Karpas-422 (cell line): ENCODE measurements at places on chromosomes 16 and 17. TPM values are rescaled to one million over a fixed set of nuclear protein-coding genes. Genes with fewer than 3 reads are reported as not detected.
A peak's percentile ranks its signal among the peaks of the same experiment; 100 is the strongest.

DNA sequence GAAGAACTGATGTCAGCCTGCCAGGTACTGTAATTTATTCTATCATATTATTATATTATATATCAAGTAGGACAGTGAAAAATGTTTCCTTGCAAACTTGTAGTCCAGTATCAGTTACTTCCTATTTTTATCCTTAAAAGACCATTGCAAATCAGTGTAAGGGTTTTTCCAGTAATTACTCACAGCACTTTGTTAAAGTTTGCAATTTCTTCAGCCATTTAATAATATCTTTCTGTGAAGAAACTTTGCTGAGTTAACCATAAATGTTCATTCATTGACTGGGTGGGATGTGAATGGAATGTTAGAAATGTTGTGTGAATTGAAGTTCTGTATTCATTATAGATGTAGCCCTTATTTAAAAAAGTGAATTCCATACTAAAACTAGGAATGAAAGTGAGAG lies 26.7 kb downstream of the HAPSTR1 start:
- no peaks in the 10 kb centered on the region for H3K27me3 ChIP-seq
- H3K36me3 ChIP-seq, result peaks cover 45% of the 10 kb centered on the region
- no peak overlapping the region for H3K4me3 ChIP-seq
- no peak for DNase-seq
- H3K4me1 ChIP-seq, result peaks cover 15% of the 10 kb centered on the region
- H3K27ac ChIP-seq, result no peak overlapping the region

GRCh38 chr17:42781639-42782165 lies 1.3 kb downstream of the WNK4 start:
- H3K27me3 ChIP-seq, result no peaks in the 10 kb centered on the region
- H3K4me3 ChIP-seq, result no peak overlapping the region
- no peaks in the 10 kb centered on the region for H3K4me1 ChIP-seq
- no peak overlapping the region for H3K27ac ChIP-seq

DNA sequence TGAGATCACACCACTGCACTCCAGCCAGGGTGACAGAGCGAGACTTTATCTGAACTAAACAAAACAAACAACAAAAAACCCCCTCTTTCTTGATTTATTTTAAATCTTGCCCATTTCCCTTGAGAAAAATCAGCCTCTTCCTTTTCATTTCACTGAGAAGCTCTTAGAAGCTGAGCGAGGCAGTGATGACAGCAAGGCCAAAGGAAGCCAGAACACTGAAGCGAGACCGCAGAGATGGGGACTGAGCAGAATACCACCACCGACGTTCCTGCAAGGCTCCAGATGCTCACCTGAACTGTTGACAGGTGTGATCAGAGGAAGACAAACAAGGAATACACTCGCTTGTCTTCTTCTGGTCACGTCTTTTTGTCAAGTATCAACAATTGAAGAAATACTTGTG lies 30.5 kb upstream of the IRF8 start:
- H3K4me3 ChIP-seq, result no peak overlapping the region
- no peak for DNase-seq
- no peaks in the 10 kb centered on the region for H3K36me3 ChIP-seq
- H3K27ac ChIP-seq, result no peak overlapping the region

IGF2BP1 gene
- total RNA-seq, result not detected in 2 replicates

DNA sequence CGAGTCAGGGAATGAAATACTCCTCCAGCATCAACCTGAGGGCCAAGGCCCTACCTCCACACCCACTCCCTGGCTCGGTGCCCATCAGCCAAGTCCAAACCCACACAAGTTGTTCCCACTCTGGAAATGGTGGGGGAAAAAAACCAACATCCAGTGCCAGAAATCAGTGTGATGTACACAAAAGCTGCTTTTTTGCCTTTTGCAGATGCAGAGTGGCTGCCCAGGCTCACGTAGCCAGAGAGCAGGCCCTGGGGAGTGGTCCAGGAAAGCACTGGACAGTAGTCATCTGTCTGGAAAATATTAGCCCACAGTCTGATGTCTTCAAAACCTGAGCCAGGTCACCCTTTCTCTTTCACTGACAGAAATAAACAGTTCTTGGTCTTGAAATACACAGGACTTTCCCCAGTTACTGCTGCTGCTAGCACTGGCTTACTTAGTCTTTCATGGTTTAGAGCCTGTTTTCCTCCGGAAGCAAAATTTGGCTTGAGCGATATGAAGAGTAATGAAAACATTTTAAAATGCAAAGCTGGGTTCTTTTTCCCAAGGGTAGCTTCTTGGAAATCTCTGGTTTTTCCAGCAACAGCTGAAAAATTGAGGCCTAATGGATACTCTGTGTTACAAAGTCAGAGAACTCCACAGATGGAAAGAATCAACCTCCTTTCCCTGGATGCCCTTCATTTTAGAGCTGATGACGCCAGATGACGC lies 18.2 kb upstream of the NOS2 start:
- no peaks in the 10 kb centered on the region for H3K27me3 ChIP-seq
- no peak overlapping the region for H3K27ac ChIP-seq
- H3K36me3 ChIP-seq, result no peaks in the 10 kb centered on the region
- no peaks in the 10 kb centered on the region for H3K4me1 ChIP-seq
- DNase-seq, result no peak

- DNase-seq, result no peak
- H3K27me3 ChIP-seq, result no peaks in the 10 kb centered on the region
- no peak overlapping the region for H3K27ac ChIP-seq
- H3K4me1 ChIP-seq, result no peaks in the 10 kb centered on the region
- H3K36me3 ChIP-seq, result no peaks in the 10 kb centered on the region
Measured at GRCh38 chr16:10667239-10667638, 27.5 kb downstream of the TEKT5 start.

MPV17L gene
- total RNA-seq, result not detected in 2 replicates

RAB37 gene
- 0.07 TPM in 1 of 2 replicates, not detected in the other for total RNA-seq

- no peak overlapping the region for H3K27ac ChIP-seq
- no peak for DNase-seq
- H3K4me3 ChIP-seq, result no peak overlapping the region
- H3K4me1 ChIP-seq, result no peaks in the 10 kb centered on the region
- no peaks in the 10 kb centered on the region for H3K36me3 ChIP-seq
Measured at GRCh38 chr16:75526032-75526790, 9.7 kb downstream of the CHST5 start.

CD300A gene
- not detected in 2 replicates for total RNA-seq

- DNase-seq, result peak; percentile 90
- no peak overlapping the region for H3K4me3 ChIP-seq
- H3K4me1 ChIP-seq, result no peaks in the 10 kb centered on the region
Measured at GRCh38 chr16:71542377-71542776, 16.2 kb downstream of the CHST4 start.

DNA sequence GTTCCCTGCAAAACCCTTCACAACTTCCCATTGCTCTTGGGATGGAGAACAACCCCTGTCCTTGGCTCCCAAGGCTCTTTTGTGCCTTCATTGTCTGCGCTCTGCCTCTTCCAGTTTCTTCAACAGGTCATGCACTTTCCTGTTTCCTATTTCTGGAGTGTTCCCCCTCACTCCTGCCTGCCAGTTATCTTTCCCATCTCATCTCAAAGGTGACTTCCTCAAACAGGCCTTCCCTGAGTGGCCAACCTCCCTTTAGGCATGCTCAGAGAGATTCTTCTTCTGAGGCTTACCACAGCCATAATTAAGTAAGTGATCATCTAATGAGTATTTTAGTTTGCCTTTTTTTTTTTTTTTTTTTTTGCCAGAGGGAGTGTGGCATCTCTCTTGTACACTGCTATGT lies 2.9 kb upstream of the CYLD start:
- H3K36me3 ChIP-seq, result no peaks in the 10 kb centered on the region
- H3K4me1 ChIP-seq, result peaks cover 18% of the 10 kb centered on the region
- H3K4me3 ChIP-seq, result no peak overlapping the region
- no peaks in the 10 kb centered on the region for H3K27me3 ChIP-seq
- no peak overlapping the region for H3K27ac ChIP-seq

MARVELD3 gene
- not detected in 2 replicates for total RNA-seq

- H3K4me3 ChIP-seq, result no peak overlapping the region
- no peaks in the 10 kb centered on the region for H3K27me3 ChIP-seq
- no peak for DNase-seq
Measured at GRCh38 chr16:63050391-63050790, 1014.2 kb upstream of the CDH8 start.

DNA sequence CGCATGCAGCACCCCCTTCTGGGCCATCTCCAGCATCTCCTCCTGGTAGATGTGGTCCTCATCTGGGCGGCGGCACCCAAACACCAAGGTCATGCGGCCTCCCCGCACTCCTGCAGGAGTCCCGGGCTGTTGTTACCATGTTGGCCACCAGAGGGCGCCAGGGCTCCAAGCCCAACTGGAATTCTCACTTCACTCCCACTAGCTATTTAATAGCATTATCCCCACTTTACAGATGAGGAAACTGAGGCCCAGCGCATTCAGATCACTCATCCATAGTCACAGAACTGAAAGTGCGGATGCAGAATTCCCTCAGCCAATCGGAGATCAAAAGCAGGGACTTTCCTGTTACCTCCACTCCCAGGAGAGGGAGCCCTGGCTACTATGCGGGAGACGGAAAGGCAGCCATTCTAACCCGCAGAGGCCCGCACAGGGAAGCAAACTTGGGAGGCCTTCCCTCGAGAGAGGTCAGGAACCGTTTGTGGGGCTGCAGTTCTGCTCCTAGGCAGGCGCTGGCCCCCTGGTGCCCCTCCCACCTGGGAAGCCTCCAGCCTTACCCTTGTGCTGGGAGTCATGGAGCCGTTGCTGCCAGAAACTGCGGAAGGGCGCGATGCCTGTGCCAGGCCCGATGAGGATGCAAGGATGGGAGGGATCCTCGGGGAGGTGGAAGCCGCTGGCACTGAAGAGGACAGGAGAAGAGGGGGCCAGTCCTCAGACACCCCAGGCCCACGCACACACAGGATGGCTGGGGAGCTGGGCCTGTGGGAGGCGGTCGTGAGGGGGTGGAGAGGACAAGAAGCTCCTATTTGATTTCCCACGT lies 40.1 kb downstream of the NOS2 start:
- H3K27ac ChIP-seq, result no peak overlapping the region
- H3K4me3 ChIP-seq, result no peak overlapping the region
- H3K4me1 ChIP-seq, result no peaks in the 10 kb centered on the region

DNA sequence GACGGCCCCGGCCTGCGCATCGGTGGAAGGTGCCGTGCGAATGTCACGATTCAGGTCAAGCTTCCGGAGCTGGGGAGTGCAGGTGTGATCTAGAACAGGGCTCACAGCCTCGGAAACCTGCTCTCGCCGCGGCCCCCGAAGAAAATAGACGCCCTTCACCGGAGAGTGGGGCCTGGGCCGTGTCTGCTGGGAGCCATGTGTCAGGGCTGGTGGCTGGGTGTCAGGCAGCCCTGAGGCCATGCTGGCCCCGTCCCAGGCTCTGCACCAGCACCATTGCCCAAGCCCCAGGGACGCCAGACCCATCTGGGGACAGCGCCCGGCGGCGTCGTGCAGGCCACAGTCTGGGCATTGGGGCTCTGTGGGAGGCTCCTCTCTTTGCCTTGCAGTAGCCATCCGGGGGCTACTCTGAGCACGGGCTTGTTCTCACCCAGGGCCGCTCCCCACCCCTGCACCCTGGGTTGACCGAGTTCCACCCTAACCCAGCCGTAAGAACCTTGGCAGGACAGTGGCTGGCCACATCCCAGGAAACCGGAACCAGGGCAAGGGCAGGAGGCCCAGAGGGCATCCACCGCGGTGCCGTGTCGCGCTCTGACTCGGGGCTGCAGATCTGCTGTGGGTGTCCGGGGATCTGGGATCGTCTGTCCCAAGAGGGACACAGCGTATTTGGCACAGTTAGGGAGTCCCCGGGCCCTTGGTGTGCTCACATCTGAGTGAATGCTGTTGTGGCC lies 5.3 kb upstream of the NUDT16L1 start:
- H3K36me3 ChIP-seq, result no peaks in the 10 kb centered on the region
- H3K27me3 ChIP-seq, result no peaks in the 10 kb centered on the region
- DNase-seq, result no peak
- no peak overlapping the region for H3K4me3 ChIP-seq

GRCh38 chr17:73820686-73821448 lies 176.6 kb upstream of the SDK2 start:
- no peaks in the 10 kb centered on the region for H3K27me3 ChIP-seq
- no peak overlapping the region for H3K4me3 ChIP-seq
- DNase-seq, result peak; percentile 58
- H3K36me3 ChIP-seq, result no peaks in the 10 kb centered on the region
- H3K27ac ChIP-seq, result no peak overlapping the region

- no peak overlapping the region for H3K27ac ChIP-seq
- peaks cover 25% of the 10 kb centered on the region for H3K4me1 ChIP-seq
- peaks cover 9% of the 10 kb centered on the region for H3K36me3 ChIP-seq
Measured at GRCh38 chr16:89102041-89102471, 8.4 kb downstream of the ACSF3 start.

DNA sequence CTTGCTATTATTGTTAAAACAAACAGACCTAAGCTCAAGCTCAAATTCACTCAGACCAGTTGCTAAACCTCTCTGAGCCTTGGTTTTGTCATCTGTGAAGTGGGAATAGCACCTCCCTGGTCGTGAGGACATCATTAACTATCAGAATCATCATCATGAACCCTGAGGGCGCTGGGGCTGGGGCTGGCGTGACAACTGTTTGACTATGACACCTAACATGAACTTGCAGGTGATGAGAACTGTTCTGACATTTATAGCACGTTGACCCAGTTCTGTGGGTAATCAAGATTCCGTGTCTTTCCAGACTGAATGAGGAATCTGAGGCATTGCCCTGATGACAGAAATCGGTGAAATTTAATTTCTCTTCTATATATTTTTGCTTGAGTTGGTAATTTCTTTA lies 71.3 kb upstream of the CDH5 start:
- no peak for DNase-seq
- no peaks in the 10 kb centered on the region for H3K36me3 ChIP-seq
- no peaks in the 10 kb centered on the region for H3K27me3 ChIP-seq
- H3K4me1 ChIP-seq, result no peaks in the 10 kb centered on the region
- H3K4me3 ChIP-seq, result no peak overlapping the region

- H3K4me3 ChIP-seq, result no peak overlapping the region
- H3K27me3 ChIP-seq, result no peaks in the 10 kb centered on the region
- no peak for DNase-seq
- H3K4me1 ChIP-seq, result no peaks in the 10 kb centered on the region
- no peaks in the 10 kb centered on the region for H3K36me3 ChIP-seq
Measured at GRCh38 chr16:23072084-23072599, 77.1 kb downstream of the USP31 start.

DNA sequence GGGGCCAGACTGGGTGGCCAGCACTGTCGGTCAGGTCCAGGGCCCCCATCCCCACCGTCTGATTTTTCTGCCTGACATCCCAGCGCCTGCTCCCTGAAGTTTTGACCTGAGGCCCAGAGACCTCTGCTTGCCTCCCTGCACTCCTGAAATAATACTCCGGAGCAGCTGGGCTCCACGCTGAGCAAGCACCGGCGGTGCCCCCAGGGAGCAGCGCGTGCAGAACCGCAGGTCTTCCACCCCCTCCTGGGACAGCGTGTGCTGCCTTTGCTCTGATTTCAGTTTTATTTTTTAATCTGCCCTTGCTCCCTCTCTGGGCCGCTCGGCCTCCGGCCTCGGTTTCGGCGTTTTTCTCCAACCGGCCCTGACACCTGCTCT lies 132.4 kb upstream of the GSE1 start:
- DNase-seq, result peak; percentile 84
- peak overlapping the region; percentile 91 for H3K27ac ChIP-seq
- H3K27me3 ChIP-seq, result no peaks in the 10 kb centered on the region
- H3K36me3 ChIP-seq, result no peaks in the 10 kb centered on the region
- peak overlapping the region; percentile 40; the same call in 1 of the 2 replicates for H3K4me3 ChIP-seq

GRCh38 chr17:28818819-28819221 lies 23.8 kb downstream of the FAM222B start:
- no peak for DNase-seq
- H3K4me1 ChIP-seq, result peaks cover 22% of the 10 kb centered on the region
- H3K4me3 ChIP-seq, result no peak overlapping the region
- peak overlapping the region; percentile 45; the same call in 1 of the 2 replicates for H3K27ac ChIP-seq
- no peaks in the 10 kb centered on the region for H3K27me3 ChIP-seq

GRCh38 chr16:28496844-28497243 lies 2.4 kb downstream of the APOBR start:
- no peak for DNase-seq
- H3K27ac ChIP-seq, result no peak overlapping the region
- no peaks in the 10 kb centered on the region for H3K36me3 ChIP-seq
- no peaks in the 10 kb centered on the region for H3K27me3 ChIP-seq
